ENCODE measurements at places on chromosomes 13 and 19.

DNA sequence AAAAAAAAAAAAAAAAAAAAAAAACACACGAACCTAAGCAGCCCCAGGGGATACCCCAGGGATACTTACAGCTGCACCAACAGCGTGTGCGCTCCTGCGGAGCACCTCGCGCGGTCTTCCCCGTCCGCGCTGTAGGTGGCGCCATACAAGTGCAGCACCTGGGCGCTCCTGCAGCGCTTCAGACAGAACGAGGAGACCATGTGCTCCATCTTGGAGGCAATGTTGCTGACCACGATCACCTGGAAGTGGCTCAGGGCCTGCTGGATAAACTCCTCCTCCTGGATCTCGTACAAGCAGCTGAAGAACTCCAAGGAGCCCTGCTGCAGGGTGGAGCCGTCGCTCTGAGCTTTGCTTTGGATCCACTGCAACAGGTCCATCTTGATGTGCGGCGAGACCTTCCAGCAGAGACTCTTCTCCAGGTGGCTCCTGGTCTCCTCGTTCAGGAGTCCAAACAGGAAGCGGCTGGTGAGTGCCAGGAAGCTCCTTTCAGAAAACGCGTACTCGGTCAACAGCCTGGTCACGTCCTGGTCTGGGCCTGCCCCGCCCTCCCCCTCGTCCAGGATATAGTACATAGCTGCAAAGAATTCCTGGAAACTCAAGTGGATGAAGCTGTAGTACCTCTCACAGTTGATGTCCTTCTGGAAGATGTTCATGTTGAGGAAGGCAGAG, 14.5 kb downstream of the NLRP12 start:
- no peak for DNase-seq

DNA sequence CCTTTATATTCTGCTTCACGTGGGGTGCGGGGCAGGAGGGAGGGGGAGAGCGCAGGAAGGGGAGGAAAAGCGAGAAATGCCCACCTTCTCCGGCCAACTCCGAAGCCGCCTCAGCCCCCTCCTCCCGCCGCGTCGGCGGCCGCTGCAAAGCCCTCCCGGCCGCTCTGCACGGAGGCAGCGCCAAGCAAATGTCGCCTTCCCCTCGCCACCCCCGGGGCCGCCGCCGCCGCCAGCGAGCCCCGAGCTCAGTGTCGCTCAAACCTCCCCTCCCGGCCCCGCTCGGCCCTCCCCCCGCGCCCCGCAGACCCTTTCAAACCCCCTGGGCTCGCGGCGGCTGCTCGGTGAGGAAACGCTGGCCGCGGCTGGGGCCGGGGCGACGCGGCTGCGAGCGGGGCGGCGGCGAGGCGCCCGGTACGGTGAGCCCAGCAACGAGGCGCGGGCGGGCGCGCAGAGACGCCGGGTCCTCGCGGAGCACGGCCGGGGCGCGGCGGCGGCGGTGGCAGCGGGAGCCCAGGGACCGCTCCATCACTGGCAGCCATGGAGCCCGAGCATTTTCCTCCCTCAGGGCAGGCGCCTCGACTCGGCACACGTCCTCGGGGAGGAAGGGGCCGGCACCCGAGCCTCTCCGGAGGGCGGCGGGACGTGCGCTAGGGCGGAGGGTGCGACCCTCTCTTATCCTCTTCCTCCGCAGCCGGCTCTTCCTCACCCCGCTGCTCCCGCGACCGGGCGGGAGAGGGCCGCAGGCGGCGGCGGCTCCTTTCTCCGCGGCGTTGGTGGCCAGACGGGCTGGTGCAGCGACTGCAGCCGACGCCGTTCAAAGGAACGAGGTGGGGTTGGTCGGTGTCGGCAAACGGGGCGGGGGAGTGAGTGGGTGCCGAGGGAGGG, 463 bp upstream of the TSC22D1 start:
- DNase-seq: peak; percentile 43

DNA sequence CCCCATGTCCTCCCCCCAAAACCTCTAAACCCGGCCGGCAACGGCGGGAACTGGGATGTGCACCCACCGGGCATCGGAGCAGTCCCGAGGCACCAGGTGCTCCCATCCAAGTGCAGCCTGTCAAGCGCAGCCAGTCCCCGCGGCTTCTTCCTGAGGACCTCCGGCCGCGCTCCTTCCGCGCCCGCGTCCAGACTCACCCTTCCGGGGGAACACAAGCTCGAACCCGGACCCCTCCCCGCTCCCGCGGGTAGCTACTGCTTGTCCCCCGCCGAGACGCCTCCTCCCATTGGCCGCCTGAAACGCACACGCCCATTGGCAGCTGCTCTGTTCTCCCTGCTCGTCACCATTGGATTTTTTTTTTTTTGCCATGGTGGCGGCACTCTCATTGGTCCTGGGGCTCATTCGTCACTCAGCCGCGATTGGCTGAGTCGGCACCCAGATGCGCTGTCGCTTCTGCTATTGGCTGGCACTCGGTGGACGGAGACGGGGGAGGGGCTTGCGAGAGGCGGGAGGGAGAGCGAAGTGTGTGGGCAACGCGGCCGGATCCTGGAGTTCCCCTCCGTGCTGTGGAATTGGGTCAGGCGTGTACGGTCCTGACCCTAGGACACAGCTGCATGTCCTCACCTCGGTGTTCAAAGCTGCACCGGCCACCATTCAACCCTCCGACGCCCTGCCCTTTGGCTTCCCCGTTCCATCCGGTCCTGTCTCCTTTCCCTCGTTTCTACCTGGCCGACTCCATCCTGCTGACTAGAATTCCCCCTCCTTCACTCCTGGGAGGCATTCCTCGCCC, at the start of gene TYK2:
TSS of gene TYK2 (minus strand) at position 260 of the 790 bp plus-strand sequence. CDS start 2,166 bp downstream, outside the sequence.
- peak; percentile 98 for DNase-seq

DNA sequence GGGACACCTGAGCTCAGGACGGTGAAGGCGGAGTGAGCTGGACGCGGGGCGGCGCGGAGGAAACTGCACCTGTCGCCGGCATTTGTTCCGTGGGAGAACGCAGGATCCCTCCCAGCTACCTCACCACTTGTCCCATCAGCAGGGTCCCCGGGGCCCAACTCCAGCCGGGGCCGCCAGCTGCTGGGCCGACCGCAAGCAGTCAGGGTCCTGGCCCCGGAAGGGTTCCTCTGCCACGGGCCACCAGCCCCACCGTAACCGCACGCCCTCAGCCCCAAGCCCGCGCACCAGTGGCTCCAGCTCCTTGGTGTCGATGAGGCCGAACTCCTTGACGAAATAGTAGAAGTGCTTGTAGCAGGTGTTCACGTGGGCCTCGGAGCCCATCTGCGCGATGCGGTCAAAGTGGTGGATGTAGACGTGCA, 19.6 kb downstream of the MOB3A start:
- DNase-seq: no peak

DNA sequence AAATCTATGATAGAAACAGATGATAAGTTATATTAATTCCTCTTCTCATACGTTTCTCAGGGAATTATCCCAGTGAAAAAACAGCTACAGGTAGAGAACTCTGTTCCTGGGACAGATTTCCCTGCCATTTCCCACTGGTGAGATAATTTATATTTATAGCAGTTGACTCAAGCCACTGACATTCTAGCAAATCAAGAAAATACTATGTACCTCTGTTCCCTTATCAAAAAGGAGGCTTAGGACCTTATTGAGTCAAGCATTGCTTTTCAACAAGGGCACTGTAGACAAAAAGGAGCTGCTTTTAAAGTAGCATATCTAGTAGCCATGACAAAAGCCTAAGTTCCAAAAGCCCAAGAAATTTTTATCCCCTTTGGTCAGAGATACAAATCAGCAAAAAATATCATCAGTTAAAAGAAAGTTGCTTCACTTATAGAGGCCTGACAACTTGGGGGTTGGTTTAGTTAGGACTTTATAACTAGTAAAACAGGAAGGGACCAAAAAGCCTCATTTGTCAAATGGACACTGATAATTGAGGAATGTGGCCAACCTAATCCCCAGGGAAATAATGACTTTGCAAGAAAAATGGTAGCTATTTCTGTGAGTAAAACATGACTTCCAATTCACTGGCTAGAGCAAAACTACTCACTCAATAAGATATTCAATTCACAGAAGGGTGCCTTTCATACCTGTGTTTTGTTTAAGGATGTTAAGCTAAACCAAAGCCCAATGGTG, 652.5 kb downstream of the SLITRK1 start:
- DNase-seq: no peak

GRCh38 chr13:41631296-41631965, 174.1 kb downstream of the RGCC start:
- no peak for DNase-seq

DNA sequence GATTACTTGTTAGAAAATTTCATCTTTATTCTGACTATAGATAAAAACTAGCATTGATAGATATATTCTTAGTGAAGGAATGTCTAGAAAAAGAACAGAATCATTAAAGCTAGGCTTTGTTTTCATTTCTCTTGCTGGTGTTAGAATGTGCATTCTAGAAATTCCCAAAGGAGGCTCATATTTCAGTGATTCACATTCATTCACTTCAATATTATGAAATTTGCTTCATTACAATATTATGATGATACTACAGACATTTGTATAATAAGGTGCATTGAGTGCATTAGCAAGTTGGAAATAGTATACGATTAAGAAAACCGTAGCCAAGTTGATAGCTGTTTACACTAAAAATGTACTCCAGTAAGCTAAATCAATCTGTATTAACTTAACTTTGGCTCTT, 70.7 kb upstream of the MYCBP2 start:
- no peak for DNase-seq

DNA sequence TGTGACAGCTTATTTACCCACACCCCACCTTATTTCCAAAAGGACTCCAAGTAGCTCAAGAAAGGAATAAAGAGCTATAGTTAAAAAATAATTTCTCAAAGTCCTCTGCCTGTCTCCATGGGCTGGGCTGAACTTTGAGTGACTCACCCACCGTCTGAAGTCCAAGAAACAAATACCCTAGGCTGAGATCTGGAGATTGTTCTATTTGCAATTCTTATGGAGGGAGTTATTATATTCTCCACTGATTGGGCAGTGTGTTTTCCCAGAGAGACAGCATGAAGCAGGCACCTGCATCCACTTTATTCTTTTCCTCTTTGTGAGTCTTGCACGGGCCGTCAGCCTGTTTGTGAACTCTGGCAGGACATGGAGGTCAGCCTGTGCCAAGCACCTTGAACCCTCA, 63.2 kb downstream of the SHISA2 start:
- DNase-seq: no peak

DNA sequence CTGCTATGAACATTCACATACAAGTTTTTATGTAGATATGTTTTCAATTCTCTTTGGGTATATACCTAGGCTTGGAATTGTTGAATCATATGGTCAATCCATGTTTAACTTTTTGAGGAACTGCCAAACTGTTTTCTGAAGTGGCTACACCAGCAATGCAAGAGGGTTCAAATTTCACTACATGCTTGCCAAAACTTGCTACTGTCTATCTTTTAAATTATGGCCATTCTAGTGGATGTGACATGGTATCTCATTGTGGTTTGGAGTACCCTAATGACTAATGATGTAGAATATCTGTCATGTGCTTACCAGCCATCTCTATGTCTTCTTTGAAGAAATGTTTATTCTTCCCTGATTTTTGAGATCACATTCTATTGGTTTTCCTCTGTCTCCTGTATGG, 860.3 kb downstream of the DIAPH3 start:
- DNase-seq: no peak

- DNase-seq: no peak
Observed at GRCh38 chr13:19674898-19675297, 41.4 kb downstream of the MPHOSPH8 start.

DNA sequence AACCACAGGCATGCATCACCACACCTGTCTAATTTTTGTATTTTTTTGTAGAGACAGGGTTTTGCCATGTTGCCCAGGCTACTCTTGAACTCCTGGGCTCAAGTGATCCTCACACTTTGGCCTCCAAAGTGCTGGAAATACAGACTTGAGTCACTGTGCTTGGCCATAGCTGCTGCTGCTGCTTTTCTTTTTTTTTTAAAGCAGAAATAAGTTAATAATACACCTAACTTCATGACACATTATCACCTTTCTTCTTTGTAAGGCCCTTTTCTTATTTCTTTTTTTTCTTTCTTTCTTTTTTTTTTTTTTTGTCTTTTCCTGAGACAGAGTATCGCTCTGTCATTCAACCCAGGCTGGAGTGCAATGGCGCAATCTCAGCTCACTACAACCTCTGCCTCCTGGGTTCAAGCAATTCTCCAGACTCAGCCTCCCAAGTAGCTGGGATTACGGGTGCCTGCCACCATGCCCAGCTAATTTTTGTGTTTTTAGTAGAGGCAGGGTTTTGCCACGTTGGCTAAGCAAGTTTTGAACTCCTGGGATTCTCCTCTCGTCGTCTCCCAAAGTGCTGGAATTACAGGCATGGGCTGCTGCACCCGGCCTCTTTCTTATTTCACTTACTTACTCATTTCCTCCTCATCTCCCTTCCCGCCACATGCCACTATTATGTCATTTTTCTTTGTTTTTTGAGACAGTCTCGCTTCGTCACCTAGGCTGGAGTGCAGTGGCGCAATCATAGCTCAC, 8.7 kb downstream of the SHKBP1 start:
- no peak for DNase-seq

GRCh38 chr13:77674852-77675251, 22.6 kb upstream of the SLAIN1 start:
- no peak for DNase-seq

DNA sequence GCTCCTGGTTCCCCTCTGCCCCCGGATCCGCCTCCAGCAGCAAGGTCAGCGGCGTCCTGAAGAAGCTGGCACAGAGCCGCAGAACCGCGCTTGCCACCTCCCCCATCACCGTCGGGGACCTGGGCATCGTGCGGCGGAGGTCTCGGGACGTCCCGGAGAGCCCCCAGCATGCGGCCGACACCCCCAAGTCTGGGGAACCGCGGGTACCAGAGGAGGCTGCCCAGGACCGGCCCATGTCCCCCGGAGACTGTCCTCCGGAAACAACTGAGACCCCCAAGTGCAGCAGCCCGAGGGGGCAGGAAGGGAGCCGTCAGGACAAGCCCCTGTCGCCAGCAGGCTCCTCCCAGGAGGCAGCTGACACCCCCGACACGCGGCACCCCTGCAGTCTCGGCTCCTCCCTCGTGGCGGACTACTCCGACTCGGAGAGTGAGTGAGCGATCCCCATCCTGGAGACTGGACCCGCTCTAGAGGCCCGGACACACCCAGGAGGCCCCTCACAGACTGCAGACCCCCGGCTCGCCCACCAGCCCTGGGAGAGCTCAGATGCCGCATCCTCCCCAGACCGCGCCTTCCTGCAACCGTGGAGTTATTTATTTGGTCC, 1.6 kb upstream of the MRI1 start:
- DNase-seq: no peak

GRCh38 chr13:40562975-40563349, 103.5 kb downstream of the FOXO1 start:
- DNase-seq: peak; percentile 34

DNA sequence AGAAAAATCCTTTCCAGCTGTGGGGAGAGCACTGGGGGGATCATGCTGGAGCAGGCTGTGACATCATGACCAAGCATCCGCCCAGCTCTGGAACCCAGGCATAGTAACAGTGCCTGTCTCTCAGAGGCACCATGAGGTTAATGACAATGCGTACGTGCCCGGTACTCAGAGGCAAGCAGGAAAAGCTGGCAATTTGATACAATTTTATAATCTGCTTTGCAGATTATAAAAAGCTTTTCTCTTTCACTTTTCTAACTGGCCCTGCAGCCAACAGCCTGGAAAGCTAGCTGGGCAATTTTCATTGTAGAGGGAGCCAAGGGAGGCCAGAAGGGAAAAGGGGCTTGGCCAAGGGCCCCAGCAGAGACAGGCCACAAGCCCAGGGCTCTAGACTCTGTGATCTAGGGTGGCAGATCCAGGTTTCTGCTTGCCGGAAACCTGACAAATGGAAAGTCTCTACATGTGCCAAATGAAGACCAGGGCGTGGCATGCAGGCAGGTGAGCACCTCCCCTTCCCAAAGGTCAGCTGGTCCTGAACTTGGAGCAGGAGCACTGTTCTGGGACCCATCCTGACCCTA, 22.7 kb downstream of the VRK3 start:
- no peak for DNase-seq

GRCh38 chr13:102298051-102298450, 103.8 kb downstream of the FGF14 start:
- no peak for DNase-seq

Measured in GDM1 (cell line).